ENCODE measurements at places on chromosomes 11 and 22.

DNA sequence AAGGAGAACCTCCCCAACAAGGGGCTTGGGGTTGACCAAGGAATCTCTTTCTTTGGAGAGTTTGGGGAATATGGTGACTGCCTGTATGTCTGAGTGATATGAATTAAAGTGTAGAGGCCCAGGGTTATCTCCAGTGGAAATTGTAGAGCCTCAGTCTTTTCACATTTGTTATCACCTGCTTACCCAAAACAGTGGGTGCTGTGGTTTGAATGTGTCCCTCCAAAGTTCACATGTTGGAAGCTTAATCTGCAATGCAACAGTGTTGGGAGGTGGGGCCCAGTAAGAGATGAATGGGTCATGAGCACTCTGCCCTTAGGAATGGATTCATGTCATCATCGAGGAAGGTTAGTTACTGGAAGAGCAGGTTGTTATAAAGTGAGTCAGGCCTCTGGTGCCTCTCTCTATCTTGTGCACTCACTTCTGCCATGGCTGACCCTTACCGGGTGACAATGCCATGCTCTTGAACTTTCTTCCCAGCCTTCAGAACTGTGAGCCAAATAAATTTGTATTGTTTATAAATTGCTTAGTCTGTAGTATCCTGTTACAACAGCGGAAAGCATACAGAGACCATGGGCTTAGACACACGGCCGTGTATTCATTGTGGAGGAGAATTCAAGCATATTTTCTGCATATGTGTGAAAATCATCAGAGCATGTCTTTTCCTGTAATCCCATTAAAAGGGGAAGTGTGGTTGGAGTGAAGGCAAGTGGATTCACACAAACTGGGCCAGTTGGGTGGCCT, 114.1 kb upstream of the TBCEL start:
- no peak for DNase-seq

- no peak for DNase-seq
Measured at GRCh38 chr22:18113680-18114394, 3.2 kb downstream of the TUBA8 start.

GRCh38 chr11:34191578-34191977, 86.1 kb downstream of the NAT10 start:
- no peak for DNase-seq

DNA sequence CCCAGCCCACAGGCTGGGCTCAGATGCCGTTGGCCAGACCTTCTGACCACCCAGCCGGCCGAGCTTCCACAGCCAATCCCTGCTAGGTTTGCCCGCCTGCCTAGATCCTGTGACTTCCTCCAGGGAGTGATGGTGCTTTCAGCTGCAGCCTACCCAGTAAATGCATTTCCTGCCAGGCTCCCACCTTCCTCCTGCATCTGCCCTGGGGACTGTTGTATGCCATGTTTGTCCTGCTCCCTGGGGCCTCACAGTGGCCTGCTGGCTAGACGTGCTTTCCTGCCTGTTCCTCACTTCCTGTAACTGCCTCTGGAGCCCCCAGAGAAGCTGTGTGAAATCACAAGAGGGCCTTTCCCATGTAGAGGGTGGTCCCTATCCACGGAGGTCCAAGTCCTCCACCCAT, 86.2 kb downstream of the GALNT18 start:
- no peak for DNase-seq

DNA sequence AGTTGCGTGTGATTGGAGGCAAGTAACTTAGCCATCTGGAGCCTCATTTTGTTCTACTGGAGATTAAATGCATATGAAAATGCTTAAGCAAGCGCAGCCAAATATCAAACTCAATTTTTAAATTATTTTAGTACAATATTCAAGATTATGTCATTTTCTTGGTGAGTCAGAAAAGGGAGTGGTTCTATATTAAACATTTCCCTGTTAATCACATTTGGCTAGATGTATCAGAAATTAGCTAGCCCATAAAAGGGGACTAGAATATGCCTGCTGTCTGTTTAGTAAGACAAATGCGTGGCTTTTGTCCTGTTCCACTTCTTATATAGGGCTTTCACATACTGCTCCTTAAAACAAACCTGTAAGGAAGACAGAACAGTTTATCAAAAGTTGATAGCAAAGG, 35.0 kb upstream of the BMAL1 start:
- no peak for DNase-seq

DNA sequence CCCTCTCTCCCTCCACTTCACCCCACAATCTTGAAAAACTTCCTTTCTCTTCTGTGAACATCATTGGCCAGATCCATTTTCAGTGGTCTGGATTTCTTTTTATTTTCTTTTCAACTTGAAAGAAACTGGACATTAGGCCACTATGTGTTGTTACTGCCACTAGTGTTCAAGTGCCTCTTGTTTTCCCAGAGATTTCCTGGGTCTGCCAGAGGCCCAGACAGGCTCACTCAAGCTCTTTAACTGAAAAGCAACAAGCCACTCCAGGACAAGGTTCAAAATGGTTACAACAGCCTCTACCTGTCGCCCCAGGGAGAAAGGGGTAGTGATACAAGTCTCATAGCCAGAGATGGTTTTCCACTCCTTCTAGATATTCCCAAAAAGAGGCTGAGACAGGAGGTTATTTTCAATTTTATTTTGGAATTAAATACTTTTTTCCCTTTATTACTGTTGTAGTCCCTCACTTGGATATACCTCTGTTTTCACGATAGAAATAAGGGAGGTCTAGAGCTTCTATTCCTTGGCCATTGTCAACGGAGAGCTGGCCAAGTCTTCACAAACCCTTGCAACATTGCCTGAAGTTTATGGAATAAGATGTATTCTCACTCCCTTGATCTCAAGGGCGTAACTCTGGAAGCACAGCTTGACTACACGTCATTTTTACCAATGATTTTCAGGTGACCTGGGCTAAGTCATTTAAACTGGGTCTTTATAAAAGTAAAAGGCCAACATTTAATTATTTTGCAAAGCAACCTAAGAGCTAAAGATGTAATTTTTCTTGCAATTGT, 92.3 kb downstream of the CD44 start:
- DNase-seq = no peak

DNA sequence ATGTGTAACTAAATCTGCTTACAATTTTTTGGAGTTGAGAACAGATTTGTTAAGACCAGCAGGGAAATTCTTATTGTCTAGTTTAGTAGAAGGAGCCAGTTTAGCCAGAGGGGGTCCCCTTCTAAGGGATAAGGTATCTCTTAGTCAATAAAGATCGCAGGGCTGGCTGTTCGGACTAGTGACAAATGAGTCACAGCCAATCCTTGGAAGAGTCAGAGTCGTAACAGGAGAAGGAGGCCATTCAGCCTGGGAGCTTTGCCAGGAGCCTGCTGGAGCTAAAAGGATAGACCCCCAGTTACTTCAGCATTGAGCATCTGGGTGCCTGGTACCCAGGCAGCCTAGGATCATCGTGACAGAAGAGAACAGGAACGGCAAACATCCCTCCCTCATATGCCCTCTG, 191.6 kb upstream of the ARHGAP20 start:
- no peak for DNase-seq

DNA sequence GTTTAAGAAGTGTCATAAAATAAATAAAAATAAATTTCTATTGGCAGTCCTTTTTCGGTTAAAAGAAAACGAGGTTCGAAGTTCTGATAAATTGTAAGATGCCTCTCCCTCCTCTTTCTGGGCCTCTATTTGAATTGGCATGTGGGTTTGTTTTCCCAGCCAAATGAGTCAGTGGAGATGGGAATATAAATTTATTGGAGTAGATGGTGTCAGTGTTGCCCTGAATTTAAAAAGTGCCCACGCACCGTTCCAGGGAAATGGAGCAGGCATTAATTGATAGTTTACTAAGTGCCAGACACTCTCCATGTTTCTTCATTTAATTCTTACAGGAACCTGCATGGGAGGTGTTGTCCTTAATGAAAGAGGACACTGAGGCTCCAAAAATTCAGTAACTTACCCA, 119.2 kb downstream of the FEZ1 start:
- no peak for DNase-seq

DNA sequence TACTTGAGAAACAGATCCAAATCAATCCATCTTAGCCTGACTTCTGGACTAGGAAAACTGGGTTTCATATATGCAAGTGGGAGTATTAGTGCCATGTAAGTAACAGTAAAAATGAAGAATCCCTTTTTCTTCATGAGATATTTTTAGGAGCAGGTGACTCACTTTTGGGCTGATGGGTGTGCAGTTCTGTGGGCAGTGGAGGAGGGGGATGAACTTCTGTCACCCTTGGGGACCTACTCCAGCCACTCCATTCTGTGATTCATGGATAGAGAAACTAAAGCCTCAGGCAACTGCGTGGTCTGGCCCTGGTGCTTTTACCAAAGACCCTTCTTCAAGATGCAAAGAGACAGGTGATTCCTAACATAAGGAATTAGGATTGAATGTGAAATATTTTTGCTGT, 208.6 kb upstream of the NARS2 start:
- no peak for DNase-seq

- DNase-seq = peak; percentile 61
Measured at GRCh38 chr22:20551805-20552442, 44.5 kb downstream of the MED15 start.

- DNase-seq = peak; percentile 7
Measured at GRCh38 chr11:59144579-59145345, 2.1 kb downstream of the FAM111A start.

DNA sequence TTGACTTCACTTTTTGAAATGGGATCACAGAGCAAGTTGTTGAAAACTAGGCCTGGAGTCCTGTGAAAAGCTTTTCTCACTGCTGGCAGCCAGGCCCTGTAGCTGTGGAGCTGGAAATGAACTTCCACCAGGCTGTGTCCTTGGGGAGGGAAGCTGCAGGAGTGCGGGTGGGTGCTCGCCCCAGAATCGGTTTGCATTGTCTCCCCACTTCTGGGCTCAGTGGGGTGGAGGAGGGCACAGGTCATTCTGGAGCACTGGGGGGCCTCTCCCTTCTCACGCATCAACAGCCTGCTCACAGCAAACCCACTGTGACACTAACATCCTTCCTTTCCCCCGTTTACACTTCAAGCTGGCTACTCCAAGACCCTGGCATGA, 15.2 kb downstream of the GLB1L2 start:
- no peak for DNase-seq

GRCh38 chr22:30742291-30743256, 47.9 kb downstream of the OSBP2 start:
- DNase-seq = no peak

DNA sequence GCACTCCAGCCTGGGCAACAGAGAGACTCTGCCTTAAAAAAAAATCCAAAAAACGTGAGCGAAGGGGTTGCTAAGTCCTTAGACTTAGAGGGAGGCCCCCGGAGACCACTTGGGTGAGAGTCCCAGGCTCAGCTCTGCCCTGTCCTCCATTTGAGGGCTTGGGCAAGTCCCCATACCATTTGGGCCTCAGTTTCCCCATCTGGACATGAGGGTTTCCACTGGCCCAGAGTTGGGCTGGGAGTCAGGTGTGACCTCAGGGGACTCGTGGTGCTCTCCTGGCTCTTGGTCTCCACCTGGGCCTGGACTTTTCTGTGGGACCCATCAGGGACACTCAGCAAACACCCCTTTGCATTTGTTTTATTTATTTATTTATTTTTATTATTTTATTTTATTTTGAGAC, 35.2 kb upstream of the CSNK1E start:
- DNase-seq = no peak

DNA sequence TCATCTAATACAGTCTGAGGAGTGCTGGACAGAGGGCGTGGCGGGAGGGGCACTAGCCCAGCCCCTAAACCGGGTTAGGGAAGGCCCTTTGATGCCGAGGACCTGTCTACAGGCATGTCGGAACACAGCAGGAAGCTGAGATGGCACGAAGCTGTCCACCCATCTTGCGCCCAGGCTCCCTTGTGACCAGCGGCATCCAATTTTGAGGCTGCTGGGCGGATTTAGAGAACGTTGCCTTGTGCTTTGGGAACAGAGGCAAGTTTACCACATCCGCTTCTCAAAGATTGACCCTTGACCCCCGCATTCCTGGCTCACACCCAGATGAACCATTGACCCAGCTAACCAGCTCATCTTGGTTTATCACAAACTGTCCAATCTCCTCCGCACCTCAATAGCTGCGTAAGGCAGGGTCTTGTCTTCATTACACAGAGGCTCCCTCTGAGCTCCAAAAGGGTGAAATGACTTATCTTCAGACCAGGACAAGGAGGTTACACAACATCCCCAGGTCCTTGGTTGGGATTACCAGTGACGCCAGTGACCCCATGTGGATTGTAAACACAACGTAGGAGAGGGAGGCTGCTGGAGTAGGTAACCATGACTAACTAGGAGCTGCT, 4.5 kb downstream of the FAM83F start:
- no peak for DNase-seq

- peak; percentile 41 for DNase-seq
Measured at GRCh38 chr22:45284705-45285262, at the start of gene UPK3A. TSS of gene UPK3A (plus strand) at chr22:45284949. CDS start at chr22:45285014, 65 bp downstream.

GRCh38 chr22:27526901-27527300, 274.7 kb downstream of the MN1 start:
- DNase-seq = no peak

- no peak for DNase-seq
Measured at GRCh38 chr22:38106814-38107578, 3.5 kb downstream of the BAIAP2L2 start.

- DNase-seq = no peak
Measured at GRCh38 chr11:125902277-125902926, 604 bp downstream of the PUS3 start.

- DNase-seq = no peak
Measured at GRCh38 chr22:26330971-26331625, 98.0 kb upstream of the ASPHD2 start.

DNA sequence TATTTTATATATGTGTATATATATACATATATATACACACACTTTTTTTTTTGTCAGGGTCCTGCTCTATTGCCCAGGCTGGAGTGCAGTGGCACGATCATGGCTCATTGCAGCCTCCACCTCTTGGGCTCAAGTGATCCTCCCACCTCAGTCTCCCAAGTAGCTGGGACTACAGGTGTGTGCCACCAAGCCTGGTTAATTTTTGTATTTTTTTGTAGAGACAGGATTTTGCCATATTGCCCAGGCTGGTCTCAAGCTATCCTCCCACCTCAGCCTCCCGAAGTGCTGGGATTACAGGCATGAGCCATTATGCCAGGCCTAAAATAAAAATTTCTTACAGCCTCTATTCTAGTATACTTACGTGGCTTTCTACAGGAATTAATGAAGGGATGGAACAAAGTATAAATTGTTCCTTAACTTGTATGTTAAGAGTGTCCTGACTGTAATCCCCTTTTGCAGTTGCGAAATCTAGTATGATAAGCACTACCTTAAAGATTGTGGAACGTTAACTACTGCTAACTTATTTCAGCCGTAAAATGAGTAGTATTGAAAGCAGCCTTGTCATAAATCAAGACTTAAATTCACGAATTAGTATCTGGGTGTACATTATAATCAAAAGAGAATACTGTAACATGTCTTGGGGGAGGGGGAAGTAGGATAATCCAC, 2.1 kb downstream of the TRAF6 start:
- no peak for DNase-seq

Data from hypothalamus (tissue), 51 donors.